ENCODE measurements at places on chromosomes 12 and 14. TPM values are rescaled to one million over a fixed set of nuclear protein-coding genes. Genes with fewer than 3 reads are reported as not detected.

KLRB1 gene
- polyA plus RNA-seq: 7.8 TPM

GRCh38 chr12:43750814-43751213, 7.8 kb downstream of the PUS7L start:
- H3K27me3 ChIP-seq: no peaks in the 10 kb centered on the region
- H3K4me1 ChIP-seq: no peaks in the 10 kb centered on the region
- H3K4me3 ChIP-seq: no peak overlapping the region
- DNase-seq: no peak

DNA sequence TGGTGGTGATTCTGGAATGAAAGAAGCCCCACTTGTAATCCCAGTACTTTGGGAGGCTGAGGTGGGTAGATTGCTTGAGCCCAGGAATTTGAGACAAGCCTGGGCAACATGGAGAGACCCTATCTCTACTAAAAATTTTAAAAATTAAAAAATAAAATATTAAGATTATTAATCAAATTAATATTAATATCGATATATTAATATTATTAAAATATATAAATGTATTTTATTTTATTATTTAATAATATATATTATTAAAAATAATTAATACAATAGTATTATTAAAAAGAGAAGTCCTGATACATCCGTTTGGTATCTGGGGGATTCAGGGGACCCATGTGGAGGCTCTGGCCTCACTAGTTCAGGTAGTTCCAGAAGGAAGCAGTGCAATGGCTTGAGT, 68.7 kb downstream of the FOXN4 start:
- peaks cover 49% of the 10 kb centered on the region for H3K36me3 ChIP-seq
- no peaks in the 10 kb centered on the region for H3K27me3 ChIP-seq
- no peaks in the 10 kb centered on the region for H3K4me1 ChIP-seq
- H3K27ac ChIP-seq: no peak overlapping the region

- no peak for DNase-seq
- H3K36me3 ChIP-seq: no peaks in the 10 kb centered on the region
- no peak overlapping the region for H3K4me3 ChIP-seq
- no peaks in the 10 kb centered on the region for H3K27me3 ChIP-seq
These were observed 45.4 kb downstream of the SRGAP1 start for GRCh38 chr12:63889721-63890509.

GTF2A1 gene
- 20.7 TPM for polyA plus RNA-seq

DNA sequence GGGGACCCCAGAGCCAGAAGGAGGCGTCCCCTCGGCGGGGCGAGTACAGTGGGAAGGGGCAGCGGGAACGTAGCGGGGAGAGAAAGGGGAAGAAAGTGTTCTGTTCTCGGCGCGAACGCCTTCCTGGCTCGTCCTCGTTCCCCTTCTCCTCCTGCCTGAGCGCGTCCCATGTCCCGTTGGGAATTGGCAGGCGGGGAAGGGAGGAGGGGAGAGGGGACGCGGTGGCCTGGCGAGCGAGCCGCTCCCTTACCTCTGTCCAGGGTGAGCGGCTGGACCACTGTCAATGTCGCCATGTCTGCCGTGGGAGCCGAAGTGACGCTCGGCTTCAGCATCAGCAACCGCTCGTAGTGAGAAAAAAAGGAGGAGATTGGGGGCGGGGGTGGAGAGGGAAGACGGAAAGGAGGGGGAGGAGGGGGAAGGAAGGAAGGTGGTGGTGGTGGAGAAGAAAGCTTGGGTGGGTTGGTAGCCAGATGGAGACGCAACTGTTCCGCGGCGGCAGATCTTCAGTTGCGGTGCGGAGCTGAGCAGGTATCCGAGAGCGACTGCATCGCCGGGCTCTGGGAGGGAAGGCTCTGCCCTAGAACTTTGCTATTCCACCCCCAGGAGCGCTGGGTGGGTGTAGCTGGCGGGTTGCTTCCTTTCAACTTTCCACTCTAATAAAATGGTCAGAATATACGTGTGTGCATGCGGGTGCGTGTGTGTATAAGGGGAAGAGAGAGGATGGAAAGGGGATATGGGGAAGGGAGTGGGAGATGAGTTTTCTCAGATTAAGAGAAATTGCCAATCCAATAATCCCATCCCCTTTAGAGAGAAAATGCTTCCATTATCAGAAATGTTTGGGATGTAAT, at the start of gene LIN7A:
LIN7A (minus strand) TSS at position 544 of the 848 bp plus-strand sequence; CDS start at position 332, 212 bp downstream.
- DNase-seq: peak; percentile 72
- H3K27me3 ChIP-seq: peaks cover 2% of the 10 kb centered on the region
- H3K36me3 ChIP-seq: no peaks in the 10 kb centered on the region
- peak within 1 kb of the TSS; percentile 89 for H3K4me3 ChIP-seq

- no peak overlapping the region for H3K27ac ChIP-seq
- no peaks in the 10 kb centered on the region for H3K4me1 ChIP-seq
- no peaks in the 10 kb centered on the region for H3K27me3 ChIP-seq
- no peak overlapping the region for H3K4me3 ChIP-seq
- H3K36me3 ChIP-seq: no peaks in the 10 kb centered on the region
- no peak for DNase-seq
These were observed 254.4 kb downstream of the SLC16A7 start for GRCh38 chr12:59850268-59850667.

DNA sequence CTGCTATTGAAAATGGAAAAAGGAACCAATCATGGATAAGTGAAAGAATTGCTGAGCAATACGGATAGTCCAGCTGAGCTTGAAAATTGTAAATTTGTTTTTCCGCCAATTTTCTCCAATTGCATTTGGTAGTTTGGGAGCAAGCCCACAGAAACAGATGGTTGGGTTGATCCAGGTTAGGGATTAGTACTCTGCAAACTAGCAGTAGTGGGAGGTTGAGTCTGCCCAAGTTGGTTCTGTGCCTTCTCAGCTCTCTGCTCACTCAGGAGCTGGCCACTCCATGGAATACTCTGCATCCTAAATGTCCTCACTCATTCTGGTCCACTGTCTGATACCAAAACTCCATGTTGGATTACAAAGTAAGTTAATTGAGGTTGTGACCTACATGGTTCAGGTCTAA, 361.1 kb upstream of the ATP2B1 start:
- H3K36me3 ChIP-seq: no peaks in the 10 kb centered on the region
- H3K27me3 ChIP-seq: no peaks in the 10 kb centered on the region
- H3K27ac ChIP-seq: no peak overlapping the region
- no peaks in the 10 kb centered on the region for H3K4me1 ChIP-seq
- DNase-seq: no peak
- H3K4me3 ChIP-seq: no peak overlapping the region

DNA sequence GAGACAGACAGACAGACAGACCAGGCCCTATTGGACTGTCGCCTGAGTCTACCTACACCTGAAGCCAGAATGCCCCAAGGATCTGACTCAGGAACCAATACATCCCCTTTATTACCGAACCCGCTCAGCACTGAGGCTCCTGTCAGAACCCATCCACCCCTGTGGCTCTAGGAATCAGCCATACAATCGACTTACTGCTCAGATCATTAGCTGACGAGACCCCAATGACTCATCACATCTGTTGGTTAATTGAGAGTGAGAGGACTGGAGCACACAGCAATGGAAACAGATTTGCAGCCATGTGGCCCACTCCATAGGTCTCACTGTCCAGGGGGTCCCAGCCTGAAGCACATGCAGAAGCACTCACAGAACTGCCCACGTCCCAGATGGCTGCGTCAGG, 15.2 kb downstream of the ITPK1 start:
- peaks cover 7% of the 10 kb centered on the region for H3K36me3 ChIP-seq
- peak overlapping the region; percentile 90 for H3K27ac ChIP-seq
- H3K4me3 ChIP-seq: no peak overlapping the region
- H3K4me1 ChIP-seq: peaks cover 63% of the 10 kb centered on the region

DNA sequence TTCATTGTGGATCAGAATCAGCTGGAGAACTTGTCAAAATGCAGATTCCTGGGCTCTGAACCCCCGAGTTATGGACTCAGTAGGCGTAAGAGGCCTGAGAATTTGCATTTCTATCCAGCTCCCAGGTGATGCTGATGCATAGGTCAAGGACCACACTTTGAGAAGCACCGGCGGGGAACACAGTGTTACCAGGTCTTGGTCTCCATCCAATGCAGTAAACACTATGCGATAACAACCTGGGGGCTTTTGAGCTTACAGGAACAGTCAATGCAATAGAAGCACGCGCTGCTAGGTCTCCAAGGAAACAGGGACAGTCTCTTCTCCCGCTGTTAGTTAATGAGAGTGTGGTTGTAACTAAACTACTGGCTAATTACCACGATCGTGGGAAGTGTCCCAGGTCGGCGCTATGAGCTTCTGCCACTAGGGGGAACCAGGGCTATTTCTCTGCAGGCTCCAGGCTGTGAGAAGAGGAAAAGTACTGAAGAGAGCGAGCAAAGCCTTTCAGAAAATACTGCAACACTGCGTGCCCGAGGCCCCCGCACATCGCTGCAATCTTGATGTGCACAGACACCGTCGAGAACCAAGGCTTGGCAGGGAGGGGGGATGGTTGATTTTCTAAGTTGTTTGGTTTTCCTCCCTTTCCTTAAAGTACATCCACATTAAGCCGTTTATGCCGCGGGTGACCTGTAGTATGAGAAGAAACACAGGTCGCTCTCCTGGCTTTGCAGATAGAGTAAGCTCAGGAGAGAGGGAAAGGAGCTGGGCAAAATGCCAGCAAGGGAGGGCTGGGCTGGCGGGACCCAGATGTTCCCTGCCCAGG, 52.0 kb upstream of the KCNA1 start:
- H3K4me1 ChIP-seq: peaks cover 4% of the 10 kb centered on the region
- peak; percentile 59 for DNase-seq
- H3K27ac ChIP-seq: no peak overlapping the region
- H3K36me3 ChIP-seq: no peaks in the 10 kb centered on the region

MYH7 gene
- polyA plus RNA-seq: 0.91 TPM

GRCh38 chr12:47886510-47887240, 18.1 kb downstream of the VDR start:
- peaks cover 42% of the 10 kb centered on the region for H3K4me1 ChIP-seq
- DNase-seq: no peak
- no peak overlapping the region for H3K27ac ChIP-seq

- no peak overlapping the region for H3K27ac ChIP-seq
- H3K27me3 ChIP-seq: no peaks in the 10 kb centered on the region
- H3K4me3 ChIP-seq: no peak overlapping the region
- DNase-seq: no peak
These were observed 143.1 kb downstream of the BICD1 start for GRCh38 chr12:32249777-32250176.

DNA sequence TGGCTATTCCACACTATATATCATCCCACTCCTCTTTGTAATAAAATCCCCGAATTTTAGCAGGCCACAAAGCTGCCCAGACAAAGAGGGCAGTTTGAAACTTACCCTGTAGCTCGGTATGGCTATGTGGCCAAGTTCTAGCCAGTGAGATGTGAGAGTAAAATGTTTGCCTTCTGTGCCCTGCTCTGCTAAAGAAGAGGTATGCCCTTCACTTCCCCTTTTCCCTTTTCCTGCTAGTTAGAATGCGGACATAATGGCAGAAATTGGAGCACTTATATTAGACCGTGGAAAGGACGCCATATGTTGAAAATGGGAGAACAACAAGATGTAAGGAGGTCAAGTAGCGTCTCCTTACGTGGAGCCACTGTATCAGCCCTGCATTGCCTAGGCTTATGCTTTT, 11.5 kb upstream of the CCDC91 start:
- H3K27me3 ChIP-seq: no peaks in the 10 kb centered on the region
- H3K36me3 ChIP-seq: no peaks in the 10 kb centered on the region
- no peak overlapping the region for H3K4me3 ChIP-seq

DNA sequence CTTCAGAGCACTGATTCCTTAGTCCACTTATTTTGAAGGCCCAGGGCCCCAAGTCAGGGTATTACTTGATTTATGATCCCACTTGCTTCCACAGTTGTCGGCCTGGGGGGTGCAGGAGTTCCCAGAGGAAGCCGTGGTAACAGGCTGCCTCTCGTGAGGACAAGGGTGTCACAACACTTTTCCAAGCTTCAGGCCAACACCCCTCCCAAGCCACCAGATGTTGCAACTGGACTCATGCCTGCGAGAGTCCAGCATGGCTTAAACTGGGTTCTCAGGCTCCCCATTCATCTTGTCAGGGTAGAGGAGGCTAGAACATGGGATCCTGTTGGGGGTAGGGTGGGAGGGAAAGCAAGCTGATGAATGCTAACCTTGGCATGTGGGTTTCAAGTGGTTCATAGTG, 56.1 kb downstream of the BMP4 start:
- H3K36me3 ChIP-seq: no peaks in the 10 kb centered on the region
- DNase-seq: peak; percentile 57
- H3K4me1 ChIP-seq: no peaks in the 10 kb centered on the region
- no peak overlapping the region for H3K4me3 ChIP-seq

FGD4 gene
- polyA plus RNA-seq: 18.8 TPM

DNA sequence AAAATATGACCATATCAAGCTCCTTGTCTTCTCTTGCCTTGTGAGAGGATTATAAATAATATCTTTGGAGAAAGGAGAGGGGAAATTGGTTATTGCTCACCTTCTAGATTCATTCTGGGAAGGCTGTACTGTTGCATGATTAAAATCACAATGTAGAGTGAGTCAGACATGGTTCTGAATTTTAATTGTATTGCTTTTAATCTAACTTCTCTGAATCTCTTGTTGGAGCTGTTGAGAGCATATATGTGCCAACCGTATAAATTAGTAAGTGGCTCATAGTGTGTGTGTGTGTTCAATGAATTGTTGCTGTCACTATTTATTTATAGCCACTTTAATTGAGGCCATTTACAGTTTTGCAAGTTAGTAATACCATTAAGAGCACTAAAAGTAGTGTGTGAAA, 56.1 kb downstream of the KCNJ8 start:
- H3K27me3 ChIP-seq: no peaks in the 10 kb centered on the region
- no peaks in the 10 kb centered on the region for H3K36me3 ChIP-seq
- no peak overlapping the region for H3K27ac ChIP-seq
- no peak for DNase-seq
- H3K4me3 ChIP-seq: no peak overlapping the region
- H3K4me1 ChIP-seq: no peaks in the 10 kb centered on the region

- no peak overlapping the region for H3K27ac ChIP-seq
- DNase-seq: no peak
- H3K27me3 ChIP-seq: no peaks in the 10 kb centered on the region
These were observed 22.8 kb downstream of the RAB35 start for GRCh38 chr12:120093592-120094355.

DNA sequence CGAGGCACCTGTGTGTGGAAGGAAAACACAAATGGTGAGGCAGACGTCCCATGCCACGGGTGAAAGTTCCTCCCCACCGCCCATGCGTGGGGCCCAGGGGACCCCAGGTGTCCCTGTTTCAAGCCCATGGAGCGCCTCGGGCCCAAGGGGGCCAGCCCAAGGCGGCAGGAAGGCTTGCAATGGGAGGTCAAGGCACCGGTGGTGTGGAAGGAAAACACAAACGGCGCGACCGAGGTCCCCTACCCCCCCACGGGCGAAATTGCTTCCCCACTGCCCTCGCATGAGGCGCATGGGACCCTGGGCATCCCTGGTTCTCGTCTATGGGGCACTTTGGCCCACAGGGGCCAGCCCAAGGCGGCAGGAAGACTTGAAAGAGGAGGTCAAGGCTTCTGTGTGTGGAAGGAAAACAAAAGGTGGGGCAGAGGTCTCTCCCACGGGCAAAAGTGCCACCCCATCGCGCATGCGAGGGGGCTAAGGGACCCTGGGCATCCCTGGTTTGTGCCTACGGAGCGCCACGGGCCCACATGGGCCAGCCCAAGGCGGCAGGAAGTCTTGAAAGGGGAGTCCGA, 379.4 kb downstream of the ALG10 start:
- H3K4me3 ChIP-seq: no peak overlapping the region
- no peak overlapping the region for H3K27ac ChIP-seq
- H3K36me3 ChIP-seq: no peaks in the 10 kb centered on the region
- H3K27me3 ChIP-seq: no peaks in the 10 kb centered on the region
- H3K4me1 ChIP-seq: no peaks in the 10 kb centered on the region

All from large intestine (tissue), 12 donors.